AG08395 (cell line): ENCODE measurements at places on chromosomes 1 and 21.

GRCh38 chr1:85433096-85433495, 31.9 kb downstream of the DDAH1 start:
- DNase-seq, result no peak

GRCh38 chr1:37945743-37946702, 830 bp downstream of the INPP5B start:
- DNase-seq, result peak; percentile 89

- no peak for DNase-seq
These were observed 8.6 kb downstream of the PRKACB start for GRCh38 chr1:84152649-84153056.

DNA sequence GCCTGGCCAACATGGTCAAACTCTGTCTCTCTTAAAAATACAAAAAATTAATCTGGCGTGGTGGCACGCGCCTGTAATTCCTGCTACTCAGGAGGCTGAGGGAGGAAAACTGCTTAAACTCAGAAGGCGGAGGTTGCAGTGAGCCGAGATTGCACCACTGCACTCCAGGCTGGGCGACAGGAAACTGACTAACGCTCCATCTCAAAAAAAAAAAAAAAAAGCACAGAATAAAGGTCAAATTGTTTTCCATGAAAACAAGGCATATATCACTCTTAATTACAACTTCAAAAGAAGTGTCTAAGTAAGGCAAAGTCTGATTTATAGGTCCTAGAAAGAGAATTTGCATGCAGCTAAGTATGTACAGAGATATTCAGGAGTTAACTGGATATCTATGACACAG, 25.6 kb downstream of the EYA3 start:
- DNase-seq, result no peak

DNA sequence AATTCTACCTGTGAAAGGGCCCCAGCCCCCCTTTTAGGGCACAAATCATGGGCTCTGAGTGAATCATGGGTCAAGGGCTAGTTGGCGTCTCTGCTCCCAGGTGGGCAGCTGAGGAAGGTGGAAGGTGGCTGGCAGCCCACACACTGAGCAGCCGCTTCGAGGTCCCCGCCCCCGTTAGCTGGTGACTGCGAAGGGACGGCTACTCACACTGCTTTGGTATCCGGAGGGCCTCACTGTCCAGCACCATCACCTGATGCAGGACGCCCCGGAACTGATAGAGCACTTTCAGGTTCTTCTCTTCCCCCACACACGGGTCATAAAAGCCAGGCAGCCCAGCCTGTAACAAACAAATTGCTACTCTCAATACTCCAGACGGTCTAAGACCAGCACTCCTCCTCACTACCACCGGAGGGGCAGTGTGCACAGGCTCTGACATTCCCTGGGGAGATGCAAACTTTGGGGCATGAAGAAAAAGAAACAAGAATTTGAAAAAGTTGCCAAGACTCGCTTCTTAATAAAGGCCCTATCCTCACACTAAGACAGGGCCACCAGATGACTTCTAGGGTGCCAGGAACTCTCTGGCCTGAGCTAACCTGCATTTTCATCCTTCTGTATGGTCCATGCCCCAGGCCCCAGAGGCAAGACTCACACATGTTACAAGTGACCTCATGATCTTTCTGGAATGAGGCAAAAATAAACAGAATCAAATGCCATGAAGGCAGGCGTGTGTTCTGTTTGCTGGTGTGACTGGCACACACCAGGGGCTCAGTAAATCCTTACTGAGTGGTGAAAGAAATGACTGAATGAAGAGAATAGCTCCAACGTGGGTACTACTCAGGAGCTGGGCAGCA, 11.5 kb downstream of the THAP3 start:
- DNase-seq, result peak; percentile 10

- no peak for DNase-seq
These were observed 13.4 kb downstream of the KIF21B start for GRCh38 chr1:201009962-201010645.

DNA sequence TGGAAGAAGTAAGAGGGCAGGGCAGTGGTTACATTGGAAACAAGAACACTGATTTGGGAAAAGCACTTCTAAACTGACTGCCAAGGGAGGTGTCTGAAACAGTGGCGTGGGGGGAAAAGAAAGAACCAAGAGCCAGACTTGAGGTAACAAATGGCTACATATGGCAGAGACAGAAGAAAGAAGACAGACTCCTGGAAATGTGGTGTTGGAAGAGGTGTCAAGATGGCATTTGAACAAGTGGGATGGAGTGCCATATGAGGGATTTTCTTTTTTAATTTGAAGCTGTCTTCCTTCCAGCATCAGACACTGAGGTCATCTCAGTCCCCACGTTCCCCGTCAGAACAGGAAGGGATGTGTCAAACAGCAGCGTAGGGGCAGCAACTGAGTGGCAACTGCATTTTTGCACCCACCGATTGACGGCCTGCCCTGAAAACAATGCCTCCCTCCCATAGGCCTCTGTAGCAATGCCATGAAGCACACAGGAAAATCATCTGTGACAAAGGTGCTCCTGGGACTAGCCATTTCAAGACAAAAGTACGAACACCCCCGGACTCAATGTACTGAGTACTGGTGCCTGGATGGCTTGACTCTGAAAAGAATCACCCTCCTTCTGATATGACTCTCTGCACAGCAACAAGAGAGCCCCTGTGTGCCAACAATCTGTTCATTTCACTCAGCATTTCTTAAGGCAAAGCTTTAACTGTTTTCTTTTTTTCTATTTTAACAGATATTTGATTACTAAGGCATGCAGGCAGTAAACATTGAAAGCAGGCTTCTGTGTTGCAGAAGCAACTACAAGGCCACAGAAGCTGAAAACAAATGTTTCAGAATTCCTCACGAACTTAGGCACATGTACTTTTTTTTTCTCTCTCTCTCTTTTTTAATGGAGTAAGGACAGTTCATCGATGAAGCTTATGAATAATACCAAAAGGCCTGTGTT, 37.0 kb downstream of the LPAR3 start:
- DNase-seq, result no peak

DNA sequence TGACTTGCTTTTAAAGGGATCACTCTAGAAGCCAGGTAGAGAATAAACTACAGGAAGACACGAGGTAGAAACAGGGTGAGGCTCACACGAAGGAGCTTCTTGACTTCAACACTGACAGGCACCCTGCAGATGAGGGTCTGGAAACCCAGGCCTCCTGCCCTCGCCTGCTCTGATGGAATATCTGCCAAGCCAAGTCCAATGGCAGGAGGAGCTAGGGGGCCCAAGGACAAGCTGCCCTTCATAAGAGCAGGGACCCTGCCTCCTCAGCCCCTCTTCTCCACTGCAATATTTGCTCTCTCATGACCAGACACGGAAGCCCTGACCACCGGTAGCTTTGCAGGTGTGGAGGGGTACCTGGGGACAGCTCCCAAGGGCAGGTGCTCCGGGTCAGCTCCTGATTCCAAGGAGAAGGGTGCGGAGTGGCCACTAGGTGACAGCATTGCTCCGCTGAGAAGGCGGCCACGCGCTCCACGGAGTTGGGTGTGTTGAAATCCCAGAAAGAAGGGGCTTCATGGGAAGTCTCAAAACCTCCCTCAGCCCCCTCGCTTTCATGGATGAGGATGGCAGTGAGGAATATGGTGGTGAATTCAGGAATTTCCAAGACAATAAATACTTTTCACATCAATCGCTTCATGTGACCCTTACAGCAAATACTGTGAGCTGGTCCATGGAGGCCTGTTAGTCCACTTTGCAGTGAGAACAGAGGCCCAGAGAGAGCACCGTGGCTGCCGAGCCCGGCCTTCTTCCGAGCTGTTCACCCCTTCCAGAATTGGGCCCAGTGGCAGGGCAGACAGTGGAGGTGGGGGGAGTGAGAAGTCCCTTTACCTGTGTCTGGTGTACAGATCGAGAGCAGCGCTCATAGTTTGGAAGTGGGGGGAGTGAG, 33.2 kb upstream of the PAX7 start:
- DNase-seq, result peak; percentile 60

DNA sequence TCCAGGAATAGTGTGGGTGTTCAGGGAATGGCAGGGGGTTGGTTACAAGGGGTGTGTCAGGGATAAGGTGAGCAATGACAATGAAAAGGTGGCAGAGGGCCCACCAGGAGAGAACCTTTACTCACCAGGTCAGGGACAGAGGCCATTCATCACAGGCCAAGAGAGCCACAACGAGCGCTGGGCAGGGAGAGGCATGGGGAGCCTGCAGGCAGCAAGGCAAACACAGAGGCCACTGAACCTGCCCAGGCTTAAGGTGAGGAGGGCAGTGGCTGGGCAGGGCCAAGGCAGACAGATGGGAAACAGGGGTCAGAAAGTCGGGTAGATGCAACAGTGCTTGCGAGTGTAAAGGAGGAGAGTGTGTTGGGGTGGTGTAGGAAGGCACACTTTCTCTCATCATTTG, 28.3 kb upstream of the MYBPHL start:
- DNase-seq, result no peak

GRCh38 chr1:166588741-166589140, 250.5 kb upstream of the POGK start:
- DNase-seq, result no peak

DNA sequence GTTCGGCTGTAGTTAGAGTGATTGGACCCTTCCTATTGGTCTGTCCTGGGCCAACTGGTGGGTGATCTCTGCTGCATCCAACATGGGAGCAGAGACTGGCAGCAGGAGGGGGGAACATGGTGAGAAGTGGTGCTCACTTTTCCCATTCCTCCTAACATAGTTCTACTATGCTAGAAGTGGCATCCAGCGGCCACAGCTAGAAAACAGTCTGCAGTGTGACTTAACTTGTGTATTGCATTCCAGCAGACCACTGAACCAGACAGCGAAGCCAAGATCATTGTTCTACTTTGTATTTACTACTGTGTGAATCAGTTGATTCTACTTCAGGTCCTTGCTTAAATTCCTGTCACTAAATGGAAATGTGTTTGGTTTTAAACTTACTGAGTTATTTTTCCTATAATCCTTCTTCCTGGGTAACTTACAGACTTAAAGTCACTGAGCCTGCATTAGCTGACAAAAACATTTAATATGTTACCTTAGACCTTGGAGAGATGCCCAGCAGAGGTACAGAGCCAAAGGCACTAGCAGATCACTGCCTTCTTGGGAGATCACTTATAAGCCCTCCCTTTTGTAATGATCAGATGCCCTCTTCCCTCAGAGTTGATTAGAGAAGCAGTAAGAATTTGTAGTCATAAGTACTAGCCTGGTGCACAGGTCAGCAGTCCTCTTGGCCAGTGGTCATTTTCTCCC, 8.2 kb downstream of the FABP3 start:
- no peak for DNase-seq

GRCh38 chr1:64960731-64961130, 5.6 kb downstream of the JAK1 start:
- no peak for DNase-seq

DNA sequence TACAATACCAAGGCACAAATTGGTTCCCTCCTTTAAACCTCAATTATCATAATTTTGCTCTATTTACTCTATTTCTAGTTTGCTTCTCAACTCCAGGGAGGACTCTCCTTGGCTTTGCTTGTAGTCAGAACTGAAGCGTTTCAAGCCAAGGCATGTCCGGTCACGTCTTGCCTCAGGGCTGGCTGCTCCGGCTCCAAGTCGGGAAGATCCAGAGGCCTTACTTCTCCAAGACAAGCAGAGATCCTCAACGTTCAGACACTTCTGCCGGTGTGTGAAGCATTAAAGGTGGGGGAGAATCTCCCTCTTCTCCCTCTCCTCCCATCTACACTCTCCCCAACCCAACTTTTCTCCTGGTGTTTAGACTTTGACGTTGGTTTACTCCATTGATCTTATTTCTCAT, 7.2 kb upstream of the HHAT start:
- DNase-seq, result no peak

DNA sequence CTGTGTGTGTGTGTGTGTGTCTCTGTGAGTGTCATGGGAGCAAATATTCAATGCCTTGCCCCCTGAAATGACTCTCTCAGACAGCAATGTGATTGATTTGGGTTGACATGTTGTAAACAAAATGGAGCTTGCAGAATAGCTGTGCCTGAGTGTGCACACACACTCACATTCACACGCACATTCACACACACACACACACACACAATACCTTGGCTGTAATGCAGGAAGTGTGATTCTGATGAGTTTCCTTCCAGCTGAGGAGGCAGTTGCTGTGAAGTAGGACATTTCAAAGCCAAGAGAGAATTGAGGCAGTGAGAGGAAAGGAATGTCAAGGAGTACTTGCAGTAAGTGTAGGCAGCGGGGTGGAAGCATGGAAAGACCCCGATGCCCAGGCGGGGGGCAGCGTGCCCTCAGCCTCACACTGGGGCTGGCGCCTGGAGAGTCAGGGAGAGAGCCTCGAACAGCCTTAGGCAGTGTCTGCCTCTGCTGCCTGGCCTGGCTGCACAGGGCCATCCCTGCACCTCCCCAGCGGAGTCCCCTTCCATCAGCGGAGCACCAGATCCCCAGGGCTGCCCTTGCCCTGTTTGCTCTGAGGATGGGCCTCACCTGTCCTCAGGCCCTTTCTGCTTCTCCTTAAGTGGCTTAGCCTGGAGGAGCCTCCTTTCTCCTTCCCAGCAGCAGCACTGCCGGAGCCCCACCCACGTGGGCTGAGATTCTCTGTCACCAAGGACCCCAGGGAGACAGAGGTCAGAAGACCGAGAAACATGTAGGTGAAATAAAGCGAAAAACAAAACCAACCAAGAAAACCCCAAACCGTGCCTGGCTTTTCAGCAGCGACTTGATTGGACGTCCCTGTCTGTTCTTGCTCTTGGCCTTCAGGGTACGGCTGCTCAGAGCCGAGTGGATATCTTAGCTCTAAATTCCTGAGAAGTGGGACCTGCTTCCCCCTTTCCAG, 9.2 kb downstream of the VASH2 start:
- DNase-seq, result no peak

DNA sequence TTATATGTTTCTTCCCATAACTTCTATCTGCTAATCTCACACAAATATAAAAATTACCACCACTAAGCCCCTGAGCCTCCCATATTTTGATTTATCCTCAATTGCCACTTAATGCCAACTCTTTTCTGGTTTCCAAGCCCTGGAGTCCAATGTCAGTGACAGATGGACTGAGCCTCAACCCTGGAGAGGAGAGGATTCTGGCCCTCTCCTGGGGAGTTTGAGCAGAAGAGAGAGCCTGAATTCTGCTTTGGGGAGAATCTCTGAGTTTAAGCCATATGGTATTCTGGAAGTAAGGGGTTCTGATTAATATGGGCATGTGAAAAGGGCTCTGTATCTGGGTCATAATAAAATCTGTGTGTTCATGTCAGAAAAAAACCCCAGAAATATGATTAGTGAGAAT, 8.5 kb downstream of the CADM3 start:
- DNase-seq, result no peak

DNA sequence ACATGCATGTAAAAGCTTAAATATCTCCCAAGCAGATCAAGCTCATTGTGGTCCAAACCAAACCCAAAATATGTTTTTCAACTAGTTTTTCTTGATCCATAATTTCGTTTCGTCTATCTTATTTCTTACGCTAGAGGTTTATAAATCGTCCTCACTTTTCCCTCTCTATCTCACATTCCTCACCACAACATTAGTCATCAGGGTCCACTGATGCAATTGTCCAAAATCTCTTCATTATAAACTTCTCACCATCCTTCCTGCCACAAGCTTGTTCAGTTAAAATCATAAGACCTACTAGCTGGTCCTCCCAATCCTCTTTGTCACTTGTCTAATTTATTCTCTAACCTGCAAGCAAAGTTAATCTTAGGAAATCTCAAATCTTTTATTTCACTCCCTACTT, 173.0 kb upstream of the PALMD start:
- no peak for DNase-seq
